AG09319 (cell line): ENCODE measurements at places on chromosomes 1 and 21.

- DNase-seq, result no peak
These were observed 218.3 kb upstream of the SGIP1 start for GRCh38 chr1:66315671-66316070.

DNA sequence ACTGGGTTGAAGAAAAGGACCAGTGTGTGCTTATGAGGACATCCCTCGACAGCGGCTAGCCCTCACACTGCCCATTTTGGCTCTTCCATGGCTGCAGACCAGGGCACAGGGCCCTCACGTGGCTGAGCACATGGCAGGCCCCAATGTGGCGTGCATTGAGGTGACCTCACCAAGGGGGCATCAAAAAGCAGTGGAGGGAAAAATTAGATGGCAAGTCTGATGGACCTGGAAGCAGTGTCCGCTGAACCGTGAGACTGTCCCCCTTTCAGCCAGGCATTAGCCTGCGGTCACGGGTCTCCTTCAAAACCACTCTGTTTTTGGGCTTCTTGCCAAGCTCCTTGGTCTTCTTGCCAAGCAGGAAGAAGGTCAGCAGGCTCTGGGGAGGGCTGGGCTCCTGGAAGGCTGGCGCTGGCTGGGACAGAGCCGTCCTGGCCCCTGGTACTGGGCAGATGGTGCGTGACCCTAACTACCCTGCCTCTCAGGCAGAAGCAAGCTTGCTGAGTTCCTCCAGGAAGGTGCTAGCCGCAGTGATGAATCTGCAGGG lies 30.8 kb downstream of the TRIM67 start:
- DNase-seq, result no peak

DNA sequence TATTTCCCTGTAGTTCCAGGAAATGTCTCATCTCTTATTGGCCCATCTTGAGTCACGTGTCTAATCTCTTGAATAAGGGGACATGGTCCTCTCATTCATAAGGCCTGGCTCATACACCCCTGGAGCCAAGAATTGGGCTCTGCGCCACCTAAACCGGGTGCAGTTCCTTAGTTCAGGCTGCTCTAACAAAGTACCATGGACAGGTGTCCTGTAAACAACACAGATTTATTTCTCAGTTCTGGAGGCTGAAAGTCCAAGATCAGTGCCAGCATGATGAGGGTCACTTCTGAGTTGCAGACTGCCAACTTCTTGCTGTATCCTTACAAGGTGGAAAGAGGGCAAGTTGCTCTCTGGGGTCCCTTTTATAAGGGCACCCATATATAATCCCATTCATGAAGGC lies 60.2 kb upstream of the VAMP3 start:
- DNase-seq, result no peak

- DNase-seq, result no peak
These were observed at the start of gene HIVEP3 for GRCh38 chr1:41918450-41919043. Gene HIVEP3, minus strand, starts transcription at chr1:41918922.

DNA sequence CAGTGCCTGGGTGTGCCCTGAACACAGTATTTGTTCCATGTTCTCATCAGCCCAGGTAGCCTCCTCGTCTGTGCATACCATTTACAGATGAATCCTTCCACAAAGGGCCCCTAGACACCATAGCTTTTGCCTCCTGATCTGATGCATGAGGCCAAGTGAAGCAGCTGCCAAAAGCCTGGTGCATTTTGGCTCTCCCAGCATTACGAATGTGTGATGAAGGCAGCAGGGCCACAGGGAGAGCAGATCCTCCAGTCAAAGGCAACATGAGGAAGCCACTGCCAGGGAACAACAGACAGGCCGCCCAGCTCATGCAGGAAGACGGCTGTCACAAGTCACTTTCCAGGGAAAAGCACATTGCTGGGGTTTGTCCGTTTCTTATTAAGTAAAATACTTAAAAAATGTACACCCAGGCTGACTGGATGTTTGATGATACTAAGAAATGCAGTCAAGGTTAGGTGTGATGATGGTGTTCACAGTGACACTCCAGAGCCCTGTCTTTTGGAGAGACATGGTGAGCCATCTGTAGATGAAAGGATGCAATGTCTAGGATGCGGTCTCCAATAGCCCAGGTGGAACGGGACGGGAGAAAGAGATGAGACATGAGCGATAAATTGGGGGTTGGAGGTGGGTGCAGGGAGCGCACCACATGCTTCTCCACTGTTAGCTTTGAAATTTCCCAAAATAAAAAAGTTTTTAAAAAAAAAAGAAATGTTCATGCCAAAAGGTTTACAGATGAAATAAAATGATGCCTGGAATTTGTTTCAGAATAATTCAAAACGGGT lies 48.7 kb downstream of the NPHP4 start:
- no peak for DNase-seq

- no peak for DNase-seq
These were observed 1599.7 kb downstream of the MRPL39 start for GRCh38 chr21:24007592-24007991.

- no peak for DNase-seq
These were observed 102.1 kb downstream of the SNX7 start for GRCh38 chr1:98763488-98764150.

DNA sequence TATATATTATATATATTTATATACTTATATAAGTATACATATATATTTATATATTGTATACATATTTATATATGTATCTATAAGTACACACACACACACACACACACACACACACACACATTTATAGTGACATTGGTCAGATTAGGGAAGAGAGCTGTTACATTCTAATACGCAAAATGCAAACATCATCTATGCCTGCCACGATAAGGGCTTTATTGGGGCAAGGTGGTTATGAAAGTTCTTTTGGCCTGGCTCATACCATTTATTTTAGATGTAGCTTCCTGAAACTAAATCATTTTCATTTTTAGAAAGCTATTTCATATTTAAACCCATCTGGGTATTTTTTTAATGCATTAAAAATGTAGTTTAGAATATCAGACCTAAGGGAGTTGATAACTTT lies 82.8 kb downstream of the MAST2 start:
- DNase-seq, result no peak

- no peak for DNase-seq
These were observed 78.3 kb downstream of the ADAMTS1 start for GRCh38 chr21:26766826-26767325.

DNA sequence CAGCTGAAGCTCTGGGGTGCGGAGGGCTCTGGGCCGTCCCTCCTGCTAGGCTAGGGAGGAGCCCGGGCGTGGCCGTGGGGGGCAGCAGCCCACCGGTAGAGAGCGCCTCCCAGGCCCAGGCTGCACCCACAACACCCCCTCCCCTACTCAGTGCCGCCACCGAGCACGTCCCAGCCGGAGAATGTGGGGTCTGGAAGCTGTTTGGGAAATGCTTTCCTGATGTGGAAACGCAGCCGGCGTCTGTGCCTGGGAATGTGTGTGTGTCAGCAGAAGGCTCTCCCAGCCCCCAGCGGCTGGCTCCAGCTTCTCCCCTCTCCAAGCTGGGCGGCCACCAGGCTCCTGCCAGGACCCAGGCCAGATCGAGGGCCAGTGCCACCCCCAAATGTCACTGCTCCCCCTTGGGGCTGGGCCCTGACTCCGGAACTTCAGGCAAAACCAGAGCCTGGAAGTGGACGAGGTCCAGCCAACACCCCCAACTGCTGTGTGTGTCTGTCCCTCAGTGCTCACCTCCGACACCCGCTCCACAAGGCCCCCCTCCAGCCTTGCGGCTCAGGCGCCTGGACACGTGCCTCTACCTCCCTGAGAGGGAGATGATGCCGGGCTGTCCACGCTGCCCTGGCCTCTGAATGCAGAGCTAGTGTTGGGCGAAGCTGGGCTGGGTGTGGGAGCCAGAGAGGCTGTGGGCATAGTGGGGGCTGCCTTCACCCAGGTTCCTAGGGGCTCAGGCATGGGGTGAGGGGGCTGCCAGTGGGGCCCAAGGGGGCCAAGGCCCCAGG lies 74.7 kb downstream of the MEGF6 start:
- DNase-seq, result no peak

DNA sequence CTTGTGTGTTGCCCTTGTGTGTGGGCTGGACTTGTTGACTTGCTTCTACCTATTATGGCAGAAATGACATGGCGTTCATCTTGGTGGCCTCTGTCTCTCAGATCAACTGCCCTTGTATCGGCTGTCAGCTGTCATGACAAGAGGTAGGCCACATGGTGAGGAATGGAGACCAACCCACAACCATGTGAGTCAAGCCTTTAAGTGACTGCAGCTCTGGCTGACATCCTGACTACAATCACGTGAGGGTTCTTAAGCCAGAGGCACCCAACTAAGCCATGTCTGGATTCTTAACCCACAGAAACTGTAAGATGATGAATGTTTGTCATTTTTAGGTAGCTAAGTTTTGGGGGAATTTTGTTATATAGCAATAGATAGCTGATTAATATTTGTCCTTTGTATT lies 82.1 kb downstream of the KCND3 start:
- DNase-seq, result no peak

- DNase-seq, result peak; percentile 71
These were observed at the start of gene LUZP1 for GRCh38 chr1:23168445-23169194. Gene LUZP1, minus strand, starts transcription at chr1:23168856.

DNA sequence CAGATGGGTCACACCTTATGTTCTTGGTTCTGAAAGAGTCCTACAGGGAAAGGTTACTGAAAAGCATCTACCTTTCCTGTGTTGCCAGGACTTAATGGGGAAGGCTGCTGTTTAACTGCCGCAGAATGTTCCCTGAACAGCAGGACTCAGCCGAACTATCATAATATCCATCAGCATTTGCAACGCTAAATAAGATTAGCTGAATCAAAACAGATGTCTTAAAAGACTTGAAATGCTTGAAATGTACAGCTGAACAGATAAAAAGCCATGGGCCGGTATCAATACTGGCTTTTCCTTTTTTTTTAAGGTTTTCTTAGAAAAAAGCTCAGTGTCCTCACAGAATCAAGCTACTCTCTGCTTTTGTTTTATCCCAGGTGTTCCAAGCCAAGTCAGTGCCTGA lies 19.7 kb upstream of the ATP13A2 start:
- DNase-seq, result no peak

DNA sequence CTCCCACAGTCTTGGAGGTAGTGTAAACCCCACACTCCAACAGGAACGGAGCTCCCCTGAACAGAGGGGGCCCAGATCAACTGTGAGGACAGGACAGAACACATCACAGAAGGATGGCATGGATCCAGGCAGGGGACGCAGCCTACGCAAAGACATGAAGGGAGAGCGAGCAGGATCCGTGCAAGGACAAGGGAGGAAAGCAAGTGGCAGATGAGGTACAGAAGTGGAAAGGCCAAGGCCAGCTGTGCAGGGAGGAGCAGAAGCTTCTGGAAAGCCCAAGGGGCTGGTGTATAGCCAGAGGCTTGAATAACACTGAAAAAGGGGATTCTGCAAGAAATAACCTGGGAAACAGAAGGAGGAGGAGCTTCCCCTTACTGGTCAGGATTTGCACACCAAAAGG lies 81.2 kb downstream of the SIPA1L2 start:
- no peak for DNase-seq

DNA sequence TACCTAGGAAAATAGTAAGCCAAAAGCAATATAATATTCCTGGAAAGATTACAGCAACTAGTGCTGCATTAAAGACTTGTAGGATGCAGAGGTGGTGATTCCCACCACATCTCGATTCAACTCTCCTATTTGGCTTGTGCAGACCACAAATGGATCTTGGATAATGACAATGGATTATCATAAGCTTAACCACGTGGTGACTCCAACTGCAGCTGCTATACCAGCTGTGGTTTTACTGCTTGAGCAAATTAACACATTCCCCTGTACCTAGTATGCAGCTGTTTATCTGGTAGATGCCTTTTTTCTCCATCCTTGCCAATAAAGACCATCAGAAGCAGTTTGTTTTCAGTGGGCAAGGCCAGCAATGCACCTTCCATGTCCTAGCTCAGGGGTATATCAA lies 542.7 kb upstream of the ADGRL4 start:
- DNase-seq, result no peak

DNA sequence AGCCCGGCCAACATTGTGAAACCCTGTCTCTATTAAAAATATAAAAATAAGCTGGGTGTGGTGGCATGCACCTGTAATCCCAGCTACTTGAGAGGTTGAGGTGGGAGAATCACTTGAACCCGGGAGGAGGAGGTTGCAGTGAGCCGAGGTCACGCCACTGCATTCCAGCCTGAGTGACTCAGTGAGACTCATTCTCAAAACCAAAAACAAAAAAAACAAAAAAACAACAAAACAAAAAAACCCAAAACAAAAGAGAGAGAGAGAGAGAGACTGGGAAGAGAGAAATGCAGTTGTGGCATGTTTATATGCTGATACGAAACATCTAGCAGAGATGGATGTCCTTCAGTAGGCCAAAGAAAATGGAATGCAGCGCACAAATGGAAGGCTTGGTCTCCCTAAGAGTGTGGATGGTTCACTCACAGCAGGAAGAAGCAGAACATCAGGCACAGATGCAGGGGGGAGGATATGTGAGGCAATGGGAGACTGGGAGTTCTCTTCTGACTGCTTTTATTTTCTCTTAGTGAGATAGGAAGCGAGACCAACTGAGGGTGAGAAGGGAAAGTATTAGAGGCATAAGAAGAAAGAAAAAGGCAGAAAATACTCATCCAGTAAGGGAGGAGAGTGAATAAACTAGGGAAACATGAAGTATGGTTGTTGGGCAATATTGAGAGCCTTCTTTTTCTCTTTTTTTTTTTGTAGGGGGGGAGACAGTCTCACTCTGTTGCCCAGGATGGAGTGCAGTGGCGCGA lies 16.0 kb downstream of the THEM4 start:
- no peak for DNase-seq

DNA sequence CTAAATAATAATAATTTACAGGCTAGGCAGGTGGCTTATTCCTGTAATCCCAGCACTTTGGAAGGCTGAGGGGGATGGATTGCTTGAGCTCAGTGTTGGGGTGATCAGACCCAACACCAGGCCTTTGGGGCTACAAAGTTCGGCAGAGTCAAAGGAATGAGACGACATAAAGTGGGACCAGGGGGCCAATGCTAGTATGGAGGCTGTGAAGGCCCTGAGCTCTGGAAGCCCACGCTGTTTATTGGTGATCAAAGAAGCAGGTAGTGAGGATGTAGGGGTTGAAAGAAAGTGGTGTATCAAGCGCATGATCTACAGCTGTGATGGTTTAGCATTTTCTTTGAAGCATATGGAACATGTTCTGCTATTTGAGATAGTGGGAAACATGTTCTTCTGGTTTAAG lies 5.6 kb downstream of the BTBD8 start:
- DNase-seq, result no peak

- DNase-seq, result no peak
These were observed 55.6 kb downstream of the PEX14 start for GRCh38 chr1:10530281-10530740.
